ENCODE measurements at places on chromosomes 1 and 21.
A peak's percentile ranks its signal among the peaks of the same experiment; 100 is the strongest.

DNA sequence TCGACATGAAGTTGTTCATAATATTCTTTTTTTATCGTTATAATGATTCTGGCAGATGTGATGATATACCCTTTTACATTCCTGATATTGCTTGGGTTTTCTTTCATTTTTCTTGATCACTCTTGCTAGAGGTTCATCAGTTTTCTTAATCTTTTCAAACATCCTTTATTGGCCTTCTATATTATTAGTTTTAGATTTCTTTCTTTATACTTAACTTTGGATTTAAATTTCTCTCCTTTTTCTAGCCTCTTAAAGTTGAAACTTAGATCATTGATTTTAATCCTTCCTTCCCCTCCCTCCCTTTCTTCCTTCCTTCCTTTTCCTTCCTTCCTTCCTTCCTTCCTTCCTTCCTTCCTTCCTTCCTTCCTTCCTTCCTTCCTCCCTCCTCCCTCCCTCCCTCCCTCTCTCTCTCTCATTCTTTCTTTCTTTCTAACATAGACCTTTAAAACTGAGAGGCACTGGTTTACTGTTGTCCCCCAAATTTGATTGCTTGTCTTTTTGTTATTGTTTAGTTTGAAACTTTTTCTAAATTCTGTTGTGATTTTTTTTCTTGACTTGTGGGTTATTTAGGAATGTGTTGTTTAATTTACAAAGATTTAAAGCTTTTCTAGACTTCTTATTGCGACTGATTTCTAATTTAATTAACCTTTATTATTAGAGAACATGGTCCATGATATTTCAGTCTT lies 31.6 kb downstream of the HOOK1 start:
- DNase-seq, result no peak

- peak; percentile 72 for DNase-seq
These were observed 11.7 kb downstream of the NR5A2 start for GRCh38 chr1:200038981-200039848.

GRCh38 chr1:245052258-245052657 lies 102.5 kb upstream of the KIF26B start:
- no peak for DNase-seq

GRCh38 chr1:66050123-66050522 lies 257.4 kb downstream of the PDE4B start:
- no peak for DNase-seq

DNA sequence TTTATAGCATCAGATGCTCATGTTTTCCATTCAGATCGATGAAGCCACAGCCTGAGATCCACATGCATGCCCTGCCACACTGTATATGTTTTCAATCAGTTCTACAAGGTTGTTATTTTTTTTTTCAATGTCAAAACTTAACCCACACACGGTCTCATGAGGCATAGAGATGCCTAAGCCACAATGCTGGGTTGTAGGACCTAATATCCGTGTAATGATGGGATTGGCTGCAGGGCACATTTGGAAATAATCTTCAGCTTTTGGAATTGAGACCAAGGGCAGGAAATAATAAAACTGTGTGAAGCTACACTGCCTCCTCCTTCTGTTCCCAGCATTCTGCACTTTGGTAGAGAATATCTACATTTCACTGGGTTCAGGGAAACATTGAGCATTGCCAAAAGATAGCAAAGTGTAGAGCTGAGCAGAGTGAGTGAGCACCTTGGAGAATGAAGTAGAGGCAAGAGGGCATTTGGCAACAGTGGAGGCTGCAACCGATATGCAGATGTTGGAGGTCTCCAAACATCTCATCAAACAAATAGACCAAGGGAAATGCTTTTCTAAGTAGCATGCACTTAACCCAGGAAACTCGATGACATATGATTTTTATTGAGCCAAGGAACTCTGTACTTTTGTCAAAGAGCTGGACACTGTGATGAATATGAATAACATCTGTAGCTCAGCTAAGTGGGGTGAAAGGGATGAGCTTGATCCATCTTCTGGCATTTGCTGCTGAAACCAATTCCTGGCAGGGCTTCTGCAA lies 176.7 kb downstream of the LYPLAL1 start:
- DNase-seq, result no peak

DNA sequence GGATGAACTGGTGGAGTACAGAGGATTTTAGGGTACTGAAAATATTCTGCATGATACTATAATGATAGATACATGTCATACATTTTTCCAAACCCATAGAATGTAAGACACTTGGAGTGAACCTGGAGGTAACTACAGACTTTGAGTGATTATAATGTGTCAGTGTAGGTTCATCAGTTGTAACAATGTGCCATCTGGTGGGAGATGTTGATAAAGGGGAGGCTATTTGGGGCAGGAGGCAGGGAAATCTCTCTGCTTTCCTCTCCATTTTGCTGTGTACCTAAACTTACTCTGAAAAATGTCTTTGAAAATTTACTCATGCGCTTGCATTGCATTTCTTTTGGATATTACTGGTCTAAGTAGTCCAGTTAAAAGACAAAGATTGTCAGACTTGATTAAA lies 35.2 kb downstream of the PTBP2 start:
- no peak for DNase-seq

- DNase-seq, result no peak
These were observed 306.2 kb downstream of the NFIA start for GRCh38 chr1:61388566-61388965.

DNA sequence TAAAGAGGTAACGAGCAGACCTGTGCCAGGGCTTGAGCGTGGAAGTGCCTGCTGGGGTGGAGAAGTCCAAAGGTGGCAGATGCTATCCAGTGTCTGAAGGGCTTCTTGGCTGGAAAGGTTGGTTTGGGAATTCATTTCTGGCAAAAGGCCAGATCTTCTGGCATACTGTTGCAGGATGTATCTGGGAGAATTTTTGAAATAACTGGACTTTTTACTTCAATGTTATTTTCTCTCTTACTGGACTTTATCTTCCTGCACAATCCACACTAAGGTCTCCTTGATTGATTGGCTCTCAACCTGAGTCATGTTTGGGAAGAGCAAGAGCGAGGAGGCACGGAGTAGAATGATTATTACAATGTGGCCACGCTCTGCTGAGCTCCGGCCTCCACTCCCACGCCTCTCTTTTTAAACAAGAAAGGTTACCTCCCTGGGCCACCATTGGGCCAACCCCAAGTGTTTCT lies 278.4 kb downstream of the TM2D1 start:
- no peak for DNase-seq

DNA sequence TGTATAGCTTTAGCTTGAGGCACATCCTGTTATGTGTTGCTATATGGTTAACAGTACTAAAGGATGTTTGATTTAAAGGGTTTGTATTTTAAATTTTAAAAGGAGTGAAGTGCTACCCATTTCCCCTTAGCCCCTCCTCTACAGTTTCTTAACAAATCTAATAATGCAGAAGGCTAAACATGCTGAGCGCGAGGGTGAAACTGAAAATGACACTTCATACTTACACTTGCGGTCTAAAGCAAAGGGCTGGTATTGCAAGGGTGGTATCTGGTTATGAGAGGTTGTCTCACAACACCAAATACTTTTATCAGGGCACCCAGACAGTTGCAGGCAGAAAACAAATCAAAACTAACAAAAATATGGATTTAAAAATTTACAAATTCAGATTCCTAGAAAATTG lies 172.3 kb downstream of the SIPA1L2 start:
- no peak for DNase-seq

DNA sequence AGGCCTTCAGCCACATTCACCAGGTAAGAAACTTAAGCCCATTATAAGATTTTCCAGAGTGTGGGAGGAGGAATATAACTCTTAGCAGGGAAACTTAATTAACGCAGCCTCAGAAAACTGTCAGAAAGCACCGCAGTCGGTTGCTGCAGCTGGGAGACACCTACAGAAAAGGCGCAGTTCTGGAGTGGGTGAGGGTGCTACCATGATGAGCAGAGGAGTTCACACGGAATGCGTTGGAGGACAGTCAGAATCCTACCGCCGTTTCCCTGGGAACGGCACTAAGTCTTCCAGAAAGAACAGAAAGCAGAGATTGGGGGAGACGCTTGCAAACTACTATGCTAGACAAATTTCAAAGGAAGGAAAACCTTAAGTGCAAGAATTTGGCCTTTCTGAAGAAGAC lies 6.4 kb downstream of the ACTN2 start:
- no peak for DNase-seq

GRCh38 chr1:47821760-47822159 lies 175.4 kb downstream of the TRABD2B start:
- no peak for DNase-seq

- DNase-seq, result no peak
These were observed 132.6 kb upstream of the ETV3 start for GRCh38 chr1:157270705-157271274.

DNA sequence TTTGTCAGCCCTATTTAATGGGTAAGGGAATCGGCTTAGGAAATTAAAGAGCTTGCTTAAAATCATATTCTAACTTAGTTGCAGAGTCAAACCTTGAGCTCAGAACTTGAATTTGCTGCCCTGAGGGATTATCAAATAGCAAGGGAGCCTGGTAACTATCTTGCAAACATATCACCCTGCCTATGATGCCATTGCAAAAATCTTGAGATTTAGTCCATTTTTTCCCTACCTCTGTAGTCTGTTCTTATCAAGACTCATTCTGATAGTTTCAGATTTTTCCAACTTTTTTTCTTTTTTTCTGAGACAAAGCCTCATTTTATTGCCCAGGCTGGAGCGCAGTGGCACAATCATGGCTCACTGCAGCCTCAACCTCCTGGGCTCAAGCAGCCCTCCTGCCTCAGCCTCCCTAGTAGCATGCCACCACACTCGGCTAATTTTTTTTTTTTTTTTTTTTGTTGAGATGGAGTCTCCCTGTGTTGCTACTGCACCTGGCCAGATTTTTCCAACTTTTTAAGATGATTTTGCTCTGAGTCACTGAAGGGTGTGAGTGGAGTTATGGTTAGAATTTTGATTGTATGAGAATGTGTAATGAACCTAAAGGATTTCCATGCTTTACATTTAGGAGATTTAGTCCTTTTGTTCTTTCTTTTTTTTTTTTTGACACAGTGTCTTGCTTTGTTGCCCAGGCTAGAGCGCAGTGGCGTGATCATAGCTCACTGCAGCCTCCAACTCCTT lies 12.2 kb downstream of the SARS1 start:
- no peak for DNase-seq

GRCh38 chr1:25338188-25338981 lies at the start of gene TMEM50A:
TMEM50A (plus strand) TSS chr1:25338334; CDS start chr1:25340487, 2,153 bp downstream.
- DNase-seq, result peak; percentile 46

DNA sequence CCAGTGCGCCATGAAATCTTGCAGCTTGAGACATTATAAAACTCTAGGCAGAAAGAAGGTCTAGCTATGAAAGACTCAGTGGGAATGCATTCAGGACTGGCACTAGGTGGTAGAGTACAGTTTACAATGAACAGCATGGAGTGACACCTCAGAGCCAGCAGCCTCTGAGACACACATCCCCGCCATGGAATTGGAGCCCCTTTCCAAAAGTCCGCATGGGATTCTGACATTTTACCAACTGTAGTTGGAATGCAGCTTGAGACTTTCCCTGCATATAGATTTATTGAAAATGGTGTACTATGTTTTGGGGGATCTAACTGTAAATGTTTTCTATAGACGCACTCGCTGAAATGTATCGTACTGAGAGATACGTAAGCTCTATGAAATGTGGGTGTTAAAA lies 116.3 kb downstream of the ZSCAN20 start:
- DNase-seq, result no peak

DNA sequence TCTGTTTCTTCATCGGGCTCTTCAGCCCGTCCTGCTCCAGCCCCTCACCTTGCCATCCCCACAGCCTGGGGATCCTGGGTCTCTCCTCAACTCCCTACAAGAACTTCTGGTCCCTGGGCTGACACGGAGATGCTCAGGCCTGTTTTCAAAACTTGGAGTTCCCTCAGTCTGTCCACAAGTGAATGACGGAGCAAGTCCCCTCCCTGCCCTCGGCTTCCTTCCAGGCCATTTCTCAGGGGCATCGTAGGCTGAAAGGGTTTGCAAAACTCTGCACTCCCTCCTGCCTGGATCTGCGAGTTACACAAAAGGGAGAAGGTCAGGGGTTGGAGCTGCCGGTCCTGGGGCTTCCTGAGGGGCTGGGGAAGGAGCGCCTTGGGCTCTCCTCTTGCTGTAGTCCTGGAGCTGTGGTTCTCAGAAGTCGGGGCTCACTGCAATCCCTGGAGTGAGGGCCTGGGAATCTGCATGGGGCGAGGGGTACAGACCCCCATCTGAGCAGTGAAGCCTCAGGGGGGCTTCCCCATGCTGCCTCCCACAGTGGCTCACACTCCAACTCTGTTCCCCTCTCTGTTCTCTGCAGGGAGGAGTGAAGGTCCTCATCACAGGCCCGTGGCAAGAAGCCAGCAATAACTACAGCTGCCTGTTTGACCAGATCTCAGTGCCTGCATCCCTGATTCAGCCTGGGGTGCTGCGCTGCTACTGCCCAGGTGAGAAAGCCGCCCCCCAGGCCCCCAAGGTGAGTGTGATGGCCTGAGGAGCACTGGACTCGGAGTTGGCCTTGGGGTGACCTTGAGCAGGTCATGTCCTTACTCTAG lies 100.6 kb upstream of the VAMP3 start:
- no peak for DNase-seq

- DNase-seq, result no peak
These were observed 38.0 kb downstream of the TRIM67 start for GRCh38 chr1:231199868-231200267.

DNA sequence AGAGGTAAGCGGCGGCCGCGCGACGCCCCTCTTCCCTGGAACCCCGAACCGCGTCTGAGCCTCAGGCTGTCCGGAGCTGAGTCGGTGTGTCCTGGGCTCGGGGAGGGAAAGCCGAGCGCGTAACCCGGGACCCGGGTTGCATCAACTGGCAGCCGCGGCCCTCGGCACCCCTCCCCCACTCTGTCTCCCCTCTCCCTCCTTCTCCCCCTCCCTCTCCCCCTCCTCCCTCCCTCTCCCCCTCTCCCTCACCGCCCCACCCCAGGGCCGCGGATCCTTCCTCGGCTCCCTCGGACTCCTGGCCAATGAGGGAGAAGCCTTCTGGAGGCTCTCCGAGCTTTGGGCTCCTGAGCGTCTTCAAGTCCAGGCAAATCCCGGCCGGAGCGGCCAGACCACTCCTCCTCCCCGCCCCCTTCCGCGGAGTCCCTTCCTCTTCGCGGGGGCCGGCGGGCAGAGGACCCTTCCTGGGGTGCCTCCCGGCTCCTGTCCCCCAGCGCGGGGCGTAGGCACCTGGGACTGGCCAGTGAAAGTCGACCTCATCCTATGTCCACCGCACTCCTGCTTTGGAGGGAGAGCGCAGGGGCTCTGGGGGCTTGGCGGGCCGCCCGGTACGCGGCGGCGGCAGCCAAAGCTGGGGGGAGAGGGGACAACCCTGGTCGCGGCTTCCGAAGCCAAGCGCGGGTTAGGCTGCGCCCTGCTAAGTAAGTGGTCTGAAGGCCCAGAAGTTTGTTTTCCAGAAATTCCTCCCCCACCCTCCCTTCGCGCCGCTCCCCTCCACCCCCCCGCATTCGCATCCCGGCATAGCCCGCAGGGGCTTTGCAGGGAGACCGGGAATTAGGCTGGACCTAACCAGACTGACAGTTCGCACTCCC lies 850 bp downstream of the SESN2 start:
- DNase-seq, result no peak

- DNase-seq, result no peak
These were observed 20.6 kb downstream of the CLCA1 start for GRCh38 chr1:86489242-86489878.

DNA sequence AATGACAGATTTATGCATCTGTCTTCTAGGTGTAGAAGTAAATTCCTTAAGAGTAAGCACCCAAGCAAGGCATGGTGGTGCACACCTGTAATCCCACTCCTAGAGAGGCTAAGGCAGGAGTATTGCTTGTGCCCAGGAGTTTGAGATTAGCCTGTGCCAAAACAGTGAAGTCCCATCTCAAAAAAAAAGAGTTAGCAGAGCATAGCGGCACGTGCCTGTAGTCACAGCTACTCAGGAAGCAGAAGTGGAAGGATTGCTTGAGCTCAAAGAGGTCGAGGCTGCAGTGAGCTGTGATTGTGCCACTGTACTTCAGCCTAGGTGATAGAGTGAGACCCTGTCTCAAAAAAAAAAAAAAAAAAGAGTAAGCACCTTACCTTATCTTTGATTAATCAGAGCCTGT lies 15.1 kb upstream of the TIPRL start:
- no peak for DNase-seq

Data from 8988T (cell line).